Articular chondrocyte of knee joint (primary cell): ENCODE measurements at places on chromosomes 3 and 15. TPM values are rescaled to one million over a fixed set of nuclear protein-coding genes. Genes with fewer than 3 reads are reported as not detected.

The COX17 gene
- total RNA-seq: 7.4 and 9.0 TPM in 2 replicates

The FAM43A gene
- 4.1 and 6.8 TPM in 2 replicates for total RNA-seq

The SRGAP3 gene
- 4.4 and 6.0 TPM in 2 replicates for total RNA-seq

The P2RY13 gene
- total RNA-seq: not detected in 2 replicates

The SMCO1 gene
- total RNA-seq: not detected in 2 replicates

The SLC38A3 gene
- total RNA-seq: 0.11 and 0.39 TPM in 2 replicates

The SYNPR gene
- not detected in 2 replicates for total RNA-seq

The KLHL6 gene
- under 0.01 TPM in 1 of 2 replicates, not detected in the other for total RNA-seq

The NR2F2 gene
- total RNA-seq: 1.7 and 3.3 TPM in 2 replicates

The BFSP2 gene
- total RNA-seq: not detected in 2 replicates

The GOLGA6A gene
- total RNA-seq: 0.11 and 0.13 TPM in 2 replicates

The ROPN1B gene
- 0.11 and 0.39 TPM in 2 replicates for total RNA-seq

The SCN5A gene
- total RNA-seq: under 0.01 TPM in 2 replicates

The HRH1 gene
- total RNA-seq: 34.6 and 41.0 TPM in 2 replicates

The CFAP92 gene
- total RNA-seq: under 0.01 and 0.11 TPM in 2 replicates

The FANCD2OS gene
- not detected in 2 replicates for total RNA-seq

The SPINT1 gene
- total RNA-seq: 0.26 and 0.97 TPM in 2 replicates

The STRIT1 gene
- not detected in 2 replicates for total RNA-seq

The ZBED2 gene
- not detected in 2 replicates for total RNA-seq

The CMTM7 gene
- 7.6 and 9.0 TPM in 2 replicates for total RNA-seq

The FAM131A gene
- total RNA-seq: 13.1 and 14.9 TPM in 2 replicates

The PAK6 gene
- not detected in 2 replicates for total RNA-seq

The NR1I2 gene
- total RNA-seq: 0.11 and 0.13 TPM in 2 replicates

The GOLGA8T gene
- not detected in 2 replicates for total RNA-seq

The ECE2 gene
- total RNA-seq: not detected in 2 replicates

The ERICH6 gene
- 0.39 TPM in 1 of 2 replicates, not detected in the other for total RNA-seq

The THBS1 gene
- total RNA-seq: 652 and 1,464 TPM in 2 replicates

The DCBLD2 gene
- 62.9 and 95.7 TPM in 2 replicates for total RNA-seq

The FETUB gene
- not detected in 2 replicates for total RNA-seq

The PRSS50 gene
- under 0.01 TPM in 1 of 2 replicates, not detected in the other for total RNA-seq

The MED12L gene
- total RNA-seq: 2.6 and 2.8 TPM in 2 replicates

The GOLGA8M gene
- total RNA-seq: 1.0 and 2.9 TPM in 2 replicates

The TGM4 gene
- not detected in 2 replicates for total RNA-seq

The GRAMD1C gene
- 2.2 and 5.8 TPM in 2 replicates for total RNA-seq

The RHOV gene
- not detected in 2 replicates for total RNA-seq

The LARP6 gene
- 56.9 and 72.1 TPM in 2 replicates for total RNA-seq

The CD200R1 gene
- 0.11 and 0.13 TPM in 2 replicates for total RNA-seq

The TMEM207 gene
- total RNA-seq: not detected in 2 replicates

The TYRO3 gene
- 4.8 and 7.3 TPM in 2 replicates for total RNA-seq

The ATG3 gene
- total RNA-seq: 67.3 and 81.6 TPM in 2 replicates

The ZNF660 gene
- 3.2 and 6.1 TPM in 2 replicates for total RNA-seq

The ARGFX gene
- total RNA-seq: not detected in 2 replicates

The SCG3 gene
- under 0.01 TPM in 1 of 2 replicates, not detected in the other for total RNA-seq

The MASP1 gene
- total RNA-seq: 6.5 and 15.1 TPM in 2 replicates

The PLCD1 gene
- 42.3 and 42.7 TPM in 2 replicates for total RNA-seq

The ASB7 gene
- 14.9 and 17.9 TPM in 2 replicates for total RNA-seq

The SLC49A4 gene
- total RNA-seq: 33.9 and 35.8 TPM in 2 replicates

The PARP14 gene
- total RNA-seq: 68.1 and 69.4 TPM in 2 replicates

The FOXL2NB gene
- total RNA-seq: 0.13 and 0.22 TPM in 2 replicates

The SEMA3F gene
- 9.5 and 14.2 TPM in 2 replicates for total RNA-seq

The CTXN2 gene
- total RNA-seq: not detected in 2 replicates

The EPHA6 gene
- total RNA-seq: 0.13 TPM in 1 of 2 replicates, not detected in the other

The PODXL2 gene
- total RNA-seq: 0.78 and 1.1 TPM in 2 replicates
